Activated CD4-positive, alpha-beta T cell treated with anti-CD3 and anti-CD28 coated beads, Interleukin-2, Interleukin-6, amounts not matched to agents 100 ng/mL and 50 ng/mL, durations not matched to agents 16 hours and 8 hours (primary cell): ENCODE measurements at places on chromosomes 7 and 10.

GRCh38 chr10:28396331-28396730, 93.5 kb upstream of the MPP7 start:
- no peak for DNase-seq

DNA sequence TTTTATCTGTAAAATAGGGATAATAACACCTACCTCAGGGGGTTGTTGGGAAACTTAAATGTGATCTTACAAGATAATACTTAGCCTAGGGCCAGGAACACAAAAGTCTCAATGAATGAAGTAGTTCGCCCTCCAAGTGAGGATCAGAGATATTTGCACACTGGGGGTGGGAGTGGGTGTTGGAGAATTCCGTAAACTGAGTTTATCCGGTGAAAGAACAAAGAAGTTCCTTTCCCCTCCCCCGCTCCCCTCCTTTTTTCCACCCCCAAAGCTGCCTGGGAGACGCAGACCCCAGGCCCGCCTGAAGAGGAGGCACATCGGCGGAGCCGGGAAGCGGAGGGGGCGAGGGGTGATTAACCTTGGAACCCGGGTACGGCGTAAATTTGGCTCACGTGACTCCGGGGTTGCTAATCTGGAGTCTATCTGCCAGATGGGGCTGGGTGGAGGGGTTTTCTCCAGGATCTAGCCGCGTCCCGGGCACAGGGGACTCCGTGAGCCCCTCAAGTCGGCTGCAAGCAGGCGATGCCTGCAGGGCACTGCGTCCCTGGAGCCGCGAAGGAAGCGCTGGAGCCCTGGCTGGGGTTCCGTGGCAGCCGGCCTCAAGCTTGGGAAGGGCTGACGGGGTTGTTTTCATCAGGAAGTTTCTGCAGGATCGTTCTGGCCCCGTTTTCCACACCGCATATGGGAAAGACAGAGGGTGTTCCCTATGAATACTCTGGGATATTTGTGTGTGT, 1.4 kb upstream of the PODXL start:
- DNase-seq, result no peak

GRCh38 chr10:97651773-97652172, 11.3 kb downstream of the PI4K2A start:
- DNase-seq, result no peak

DNA sequence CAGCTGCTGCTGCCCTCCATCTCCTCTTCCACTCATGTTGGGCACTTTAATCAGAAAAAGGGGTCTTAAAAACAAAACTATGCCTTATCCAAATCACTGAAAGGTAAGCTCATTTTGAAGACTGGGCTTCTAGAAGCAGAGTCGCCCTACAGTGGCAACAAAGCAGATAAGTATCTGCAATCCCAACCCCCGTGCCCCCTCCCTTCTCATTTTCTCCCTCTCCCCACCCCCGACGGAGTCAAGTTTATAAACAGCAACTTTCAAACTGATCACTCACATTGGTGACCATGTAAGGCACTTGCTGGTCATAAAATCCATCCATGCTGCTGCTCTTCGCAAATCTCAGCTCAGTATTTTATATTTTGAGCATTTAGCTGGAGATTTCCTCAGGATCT, 738 bp downstream of the ETV1 start:
- no peak for DNase-seq

DNA sequence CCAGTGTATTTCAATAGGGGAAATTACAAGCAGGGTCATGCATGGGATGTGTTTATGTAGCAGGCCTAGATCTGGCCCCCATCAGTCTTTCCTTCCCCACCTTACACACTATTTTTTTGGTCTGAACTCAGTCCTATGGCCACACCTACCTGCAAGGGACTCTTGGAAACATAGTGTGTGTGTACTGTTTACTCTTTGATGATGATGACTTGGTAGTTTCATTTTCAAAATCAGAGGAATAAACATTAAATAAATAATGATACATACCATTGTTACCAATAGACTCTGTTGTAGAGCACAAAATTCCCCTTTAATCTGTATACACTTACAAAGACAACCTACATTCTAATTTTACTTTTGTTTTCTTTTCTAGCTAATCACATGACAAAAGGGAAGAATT, 191.0 kb downstream of the ZEB1 start:
- no peak for DNase-seq

GRCh38 chr7:157276731-157277562, 59.9 kb upstream of the DNAJB6 start:
- peak; percentile 45 for DNase-seq

DNA sequence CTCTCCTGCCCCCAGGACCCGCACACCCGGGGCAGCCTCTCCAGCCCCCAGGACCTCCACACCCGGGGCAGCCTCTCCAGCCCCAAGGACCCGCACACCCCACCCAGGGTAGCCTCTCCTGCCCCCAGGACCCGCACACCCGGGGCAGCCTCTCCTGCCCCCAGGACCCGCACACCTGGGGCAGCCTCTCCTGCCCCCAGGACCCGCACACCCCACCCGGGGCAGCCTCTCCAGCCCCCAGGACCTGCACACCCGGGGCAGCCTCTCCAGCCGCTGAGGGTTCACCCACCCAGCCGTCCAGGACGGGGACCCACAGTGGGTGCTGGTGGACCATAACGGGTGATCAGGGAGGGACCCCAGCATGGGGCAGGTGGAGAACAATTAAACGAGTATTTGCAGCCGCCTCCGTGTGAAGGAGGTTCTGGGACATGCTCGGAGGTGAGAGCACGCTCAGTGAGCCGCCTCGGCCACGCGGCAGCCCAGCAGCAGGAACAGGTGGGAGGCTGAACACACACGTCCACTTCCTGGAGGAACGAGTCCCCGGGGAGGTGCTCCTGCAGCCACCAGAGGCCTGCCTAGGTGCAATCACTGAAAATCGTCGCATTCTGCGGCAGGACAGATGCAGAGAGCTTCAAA, 107.9 kb downstream of the PDGFA start:
- DNase-seq, result no peak

DNA sequence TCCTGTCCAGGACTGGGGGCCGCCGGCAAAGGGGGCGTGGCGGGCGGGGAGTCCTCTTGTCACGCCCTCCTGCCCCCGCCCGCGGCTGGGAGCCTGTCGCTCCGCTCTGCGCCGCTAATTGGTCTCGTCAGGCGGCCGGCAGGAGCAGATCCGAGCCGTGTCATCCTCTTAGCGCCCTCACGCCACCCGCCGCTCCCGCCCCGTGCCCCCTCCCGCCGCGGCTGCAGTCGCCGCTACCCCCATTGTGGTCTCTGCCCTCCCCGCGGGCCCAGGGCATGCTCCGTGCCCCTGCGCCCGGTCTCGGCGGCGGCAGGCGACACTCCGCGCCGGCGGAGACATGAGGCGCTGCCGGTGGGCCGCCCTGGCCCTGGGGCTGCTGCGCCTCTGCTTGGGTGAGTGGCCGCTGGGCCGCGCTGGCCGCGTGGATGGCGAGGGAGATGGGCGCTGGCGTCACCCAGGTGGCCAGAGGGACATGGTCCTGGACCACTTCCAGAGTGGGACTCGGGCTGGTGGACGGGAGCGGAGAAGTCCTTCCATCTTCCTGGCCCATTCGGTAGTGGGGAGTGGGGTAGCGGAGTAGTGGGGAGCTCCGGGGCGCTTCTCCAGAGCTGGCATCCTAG, at the start of gene CDHR1:
TSS of gene CDHR1 (plus strand) at position 114 of the 620 bp plus-strand sequence. CDS start at position 338, 224 bp downstream.
- DNase-seq, result peak; percentile 29

- DNase-seq, result no peak
These were observed 278.4 kb downstream of the LRMDA start for GRCh38 chr10:75709811-75710210.

GRCh38 chr7:151790095-151790829, 86.7 kb downstream of the PRKAG2 start:
- DNase-seq, result no peak

GRCh38 chr7:28606421-28606820, 194.1 kb downstream of the CREB5 start:
- DNase-seq, result no peak

- no peak for DNase-seq
These were observed 186.3 kb downstream of the PLPP4 start for GRCh38 chr10:120643351-120643750.

GRCh38 chr7:95993380-95993779, 221.0 kb downstream of the DYNC1I1 start:
- no peak for DNase-seq

- DNase-seq, result no peak
These were observed 159.4 kb upstream of the BMPER start for GRCh38 chr7:33745934-33746333.

DNA sequence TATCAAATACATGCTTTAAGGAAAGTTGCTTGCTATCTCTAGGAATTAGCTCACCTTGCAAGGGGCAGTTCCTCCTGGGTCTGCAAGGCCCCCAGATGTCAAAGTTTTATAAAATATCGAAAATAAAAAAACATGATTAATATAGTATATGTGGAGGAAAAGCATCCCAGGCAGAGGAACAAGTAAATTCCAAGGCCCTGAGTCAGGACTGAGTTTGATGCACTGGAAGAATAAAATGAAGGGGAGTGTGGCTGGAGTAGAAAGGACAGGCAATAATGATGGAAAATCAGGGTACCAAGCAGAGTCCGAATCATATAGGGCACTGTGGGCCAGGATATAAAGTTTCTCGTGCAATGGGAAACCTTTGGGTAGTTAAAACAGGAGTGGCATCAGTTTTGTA, 112.4 kb upstream of the EEPD1 start:
- no peak for DNase-seq

GRCh38 chr7:132393789-132394261, 182.4 kb downstream of the PLXNA4 start:
- DNase-seq, result no peak

DNA sequence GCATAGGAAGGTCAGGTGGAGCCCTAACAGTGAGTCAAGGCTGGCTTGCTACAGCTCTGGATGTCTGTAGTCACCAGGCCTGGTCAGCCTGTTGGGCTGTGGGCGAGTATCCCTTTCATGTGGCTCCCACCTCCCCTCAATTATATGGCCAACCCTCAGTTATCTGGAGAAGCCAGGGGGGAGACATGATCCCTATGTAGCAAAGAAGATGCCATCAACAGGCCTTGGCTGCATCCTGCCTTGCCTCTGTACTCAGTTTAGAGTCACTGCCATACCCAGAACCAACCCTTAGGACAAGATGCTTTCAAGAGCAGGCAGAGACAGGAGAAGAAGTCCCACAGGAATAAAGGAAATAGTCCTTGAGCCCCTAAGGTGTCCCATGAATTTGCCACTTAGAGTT, 763.9 kb downstream of the GRID1 start:
- no peak for DNase-seq

GRCh38 chr10:30748152-30748973, 118.8 kb upstream of the LYZL2 start:
- DNase-seq, result no peak

DNA sequence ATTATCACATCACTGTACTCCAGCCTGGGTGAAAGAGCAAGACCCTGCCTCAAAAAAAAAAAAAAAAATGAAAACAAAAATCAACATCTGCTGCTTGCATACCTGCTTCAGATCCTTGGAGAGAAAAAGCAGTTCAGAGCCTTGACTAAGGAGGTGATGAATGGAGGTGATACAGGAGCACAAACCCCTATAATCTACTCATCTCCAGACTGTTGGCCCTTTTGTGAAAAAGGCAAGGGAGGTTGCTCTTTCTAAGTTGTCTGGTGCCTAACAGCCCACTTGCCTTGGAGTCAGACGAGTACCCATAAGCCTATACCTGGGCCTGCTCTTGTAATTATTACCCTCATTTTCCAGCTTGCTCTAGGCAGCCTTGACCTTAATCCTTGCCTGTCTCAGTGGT, 1.4 kb downstream of the SFXN2 start:
- no peak for DNase-seq

DNA sequence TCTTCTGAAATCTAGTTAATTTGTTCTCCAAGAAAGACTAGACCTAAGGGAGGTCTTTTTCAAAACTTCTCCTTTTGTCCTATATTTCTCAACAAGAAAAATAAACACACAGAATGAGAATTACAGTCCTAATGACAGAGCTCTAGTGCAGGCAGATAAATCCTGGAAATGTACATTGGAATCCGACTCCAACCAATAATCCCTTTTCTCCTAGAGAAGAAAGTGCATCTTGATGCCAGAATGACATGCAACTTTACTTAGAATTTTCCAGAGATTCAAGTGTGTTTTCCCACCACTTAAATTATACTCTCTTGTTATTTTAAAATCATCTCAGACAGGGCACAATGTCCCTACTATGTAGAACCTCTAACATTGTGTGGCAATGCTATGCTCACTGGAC, 68.2 kb downstream of the MET start:
- DNase-seq, result no peak

- DNase-seq, result no peak
These were observed 169.3 kb upstream of the LRGUK start for GRCh38 chr7:133957845-133958244.

DNA sequence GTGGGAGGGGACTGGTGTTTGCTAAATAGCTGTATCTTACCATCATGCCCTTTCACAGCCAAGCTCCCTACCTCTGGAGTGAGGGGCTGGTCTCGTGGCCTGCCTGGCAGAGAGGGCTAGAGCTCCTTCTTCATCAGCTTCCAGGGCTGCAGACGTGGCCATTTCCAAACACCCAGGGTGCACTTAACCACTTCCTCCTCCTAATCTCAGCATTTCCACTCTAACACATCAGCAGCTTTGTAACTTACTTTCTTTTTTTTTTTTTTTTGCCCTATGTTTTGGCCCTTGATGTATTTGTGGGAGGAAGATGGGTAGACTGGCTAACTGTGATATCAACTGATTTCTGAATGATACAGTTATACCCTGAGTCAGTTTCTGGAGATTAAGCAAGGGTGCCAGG, 27.4 kb downstream of the LRRC4 start:
- peak; percentile 5 for DNase-seq

GRCh38 chr7:139543801-139544603, 20.5 kb downstream of the CLEC2L start:
- DNase-seq, result peak; percentile 11

DNA sequence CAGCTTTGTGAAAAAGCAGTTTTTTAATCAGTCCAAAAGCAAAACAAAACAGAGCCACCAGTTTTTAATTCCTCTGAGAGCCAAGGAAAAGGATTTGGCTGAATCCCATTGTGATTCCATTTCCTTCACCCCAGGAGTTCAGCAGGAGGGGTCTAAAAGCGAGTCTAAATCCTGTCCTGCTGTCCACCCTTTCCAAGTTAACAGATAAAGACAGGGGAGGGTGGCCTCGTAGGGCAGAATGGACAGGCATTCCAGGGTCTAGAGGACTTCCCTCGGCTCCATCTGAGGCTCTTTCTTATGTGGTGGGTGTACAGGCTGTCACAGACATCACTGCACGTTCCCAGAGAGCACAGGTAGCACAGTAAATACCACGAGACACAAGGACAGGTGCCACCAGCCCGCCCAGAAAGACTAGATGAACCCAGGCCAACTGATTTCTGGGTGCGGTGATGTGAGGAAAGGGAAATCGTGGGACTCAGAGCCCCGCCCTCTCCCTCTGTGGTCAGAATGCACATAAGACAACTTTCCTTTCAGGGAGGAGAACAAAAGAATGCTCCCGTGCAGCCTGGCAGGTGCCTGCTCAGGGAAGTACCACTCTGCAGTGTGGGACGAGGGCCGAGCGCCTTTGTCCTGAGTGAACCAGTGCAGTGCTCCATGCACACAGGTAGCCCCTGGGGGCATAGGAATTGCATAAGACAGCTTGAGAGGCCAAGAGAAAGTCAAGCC, 119.7 kb downstream of the ABLIM1 start:
- DNase-seq, result peak; percentile 61

DNA sequence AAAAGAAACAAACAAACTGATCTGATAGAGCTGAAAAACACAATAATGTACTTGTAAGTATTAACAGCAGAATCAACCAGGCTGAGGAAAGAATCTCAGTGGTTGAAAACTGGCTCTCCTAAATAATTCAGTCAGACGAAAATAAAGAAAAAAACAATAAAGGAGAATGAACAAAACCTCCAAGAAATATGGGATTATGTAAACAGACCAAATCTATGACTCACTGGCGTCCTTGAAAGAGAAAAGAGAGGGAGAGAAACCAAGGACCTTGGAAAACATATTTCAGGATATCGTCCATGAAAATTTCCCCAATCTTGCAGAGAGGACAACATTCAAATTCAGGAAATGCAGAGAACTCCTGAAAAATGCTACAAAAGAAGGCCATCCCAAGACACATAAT, 62.9 kb downstream of the FBXL13 start:
- no peak for DNase-seq
